Dermis microvascular lymphatic vessel endothelial cell (primary cell): ENCODE measurements at places on chromosomes 2 and 18. TPM values are rescaled to one million over a fixed set of nuclear protein-coding genes. Genes with fewer than 3 reads are reported as not detected.

The SRBD1 gene
- 17.2 and 17.6 TPM in 2 replicates for total RNA-seq

The NUP35 gene
- total RNA-seq: 10.4 and 10.9 TPM in 2 replicates

The RELCH gene
- total RNA-seq: 14.8 and 21.2 TPM in 2 replicates

The NRP2 gene
- 160 and 244 TPM in 2 replicates for total RNA-seq

The APCDD1 gene
- 0.25 TPM in 1 of 2 replicates, not detected in the other for total RNA-seq

The CSRNP3 gene
- 0.13 and 0.38 TPM in 2 replicates for total RNA-seq

The DSG2 gene
- 3.3 and 22.3 TPM in 2 replicates for total RNA-seq
